LNCaP clone FGC (cell line): ENCODE measurements at places on chromosomes 16 and 17.

DNA sequence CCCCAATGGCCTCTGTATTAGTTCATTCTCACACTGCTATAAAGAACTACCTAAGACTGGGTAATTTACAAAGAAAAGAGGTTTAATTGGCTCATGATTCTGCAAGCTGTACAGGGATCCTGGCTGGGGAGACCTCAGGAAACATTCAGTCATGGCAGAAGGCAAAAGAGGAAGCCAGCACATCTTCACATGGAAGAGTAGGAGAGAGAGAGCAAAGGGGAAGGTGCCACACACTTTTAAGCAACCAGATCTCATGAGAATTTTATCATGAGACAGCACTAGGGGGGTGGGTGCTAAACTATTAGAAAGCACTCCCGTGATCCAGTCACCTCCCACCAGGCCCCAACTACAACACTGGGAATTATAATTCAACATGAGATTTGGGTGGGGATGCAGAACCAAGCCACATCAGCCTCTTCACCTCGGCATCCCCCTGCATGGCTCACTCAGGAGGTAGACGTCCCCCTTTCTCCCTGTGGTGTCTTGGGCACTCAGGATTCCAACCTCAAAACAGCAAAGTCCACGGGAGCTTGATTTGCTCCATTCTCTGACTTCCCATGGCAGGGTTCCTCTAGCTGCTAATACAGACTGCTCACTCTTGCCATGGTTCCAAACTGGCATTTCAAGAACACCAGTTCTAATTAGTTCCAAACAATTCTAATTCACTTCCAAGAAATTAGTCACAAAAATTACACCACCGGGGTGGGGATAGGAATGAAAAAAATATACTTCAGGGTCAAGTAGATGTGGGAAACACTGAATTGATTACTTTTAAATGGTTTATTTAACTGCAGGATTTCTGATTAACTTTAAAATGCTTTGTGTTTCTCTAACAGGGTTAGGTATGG lies 203.8 kb upstream of the HSBP1 start:
- DNase-seq = no peak

- DNase-seq = no peak
Measured at GRCh38 chr17:4600563-4600962, 16.2 kb downstream of the SMTNL2 start.

DNA sequence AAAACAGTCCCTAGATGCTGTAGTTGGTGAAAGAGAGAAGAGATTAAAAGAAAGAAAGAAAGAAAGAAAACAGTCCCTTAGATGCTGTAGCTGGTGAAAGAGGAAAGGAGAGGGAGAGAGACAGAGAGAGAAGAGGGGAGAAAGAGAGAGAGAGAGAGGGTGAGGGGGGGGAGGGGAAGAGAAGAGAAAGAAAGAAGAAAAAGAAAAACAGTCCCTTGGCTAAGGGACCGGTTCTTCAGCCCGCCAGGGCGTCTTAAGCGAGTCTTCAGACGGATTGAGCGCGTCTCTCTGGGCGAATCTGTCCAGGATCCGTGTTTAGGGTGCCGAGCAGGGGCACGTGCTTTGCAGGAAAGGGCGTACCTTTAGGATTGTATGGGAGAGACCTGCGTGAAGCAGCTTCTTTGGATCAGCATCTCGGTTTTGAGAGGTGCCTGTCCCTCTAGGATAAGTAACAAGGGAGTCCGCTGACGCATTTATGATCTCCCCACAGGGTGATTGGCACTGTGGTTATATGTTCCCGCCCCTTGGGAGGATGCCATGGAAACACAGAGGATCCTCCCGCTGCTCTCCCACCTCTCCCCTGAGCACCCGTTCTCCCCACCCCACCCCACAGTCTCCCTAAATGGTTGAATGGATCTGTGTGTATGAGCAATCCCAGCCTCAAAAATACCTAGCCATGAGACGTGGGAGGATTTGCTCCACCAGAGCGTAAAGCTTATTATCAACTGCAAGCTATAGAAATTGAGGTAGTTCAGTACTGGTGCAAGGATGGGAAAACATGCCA lies 16.7 kb downstream of the GNGT2 start:
- DNase-seq = no peak

- DNase-seq = no peak
Measured at GRCh38 chr16:89764711-89765201, 43.4 kb downstream of the ZNF276 start.

- no peak for DNase-seq
Measured at GRCh38 chr16:46718214-46718613, 28.8 kb downstream of the ORC6 start.

DNA sequence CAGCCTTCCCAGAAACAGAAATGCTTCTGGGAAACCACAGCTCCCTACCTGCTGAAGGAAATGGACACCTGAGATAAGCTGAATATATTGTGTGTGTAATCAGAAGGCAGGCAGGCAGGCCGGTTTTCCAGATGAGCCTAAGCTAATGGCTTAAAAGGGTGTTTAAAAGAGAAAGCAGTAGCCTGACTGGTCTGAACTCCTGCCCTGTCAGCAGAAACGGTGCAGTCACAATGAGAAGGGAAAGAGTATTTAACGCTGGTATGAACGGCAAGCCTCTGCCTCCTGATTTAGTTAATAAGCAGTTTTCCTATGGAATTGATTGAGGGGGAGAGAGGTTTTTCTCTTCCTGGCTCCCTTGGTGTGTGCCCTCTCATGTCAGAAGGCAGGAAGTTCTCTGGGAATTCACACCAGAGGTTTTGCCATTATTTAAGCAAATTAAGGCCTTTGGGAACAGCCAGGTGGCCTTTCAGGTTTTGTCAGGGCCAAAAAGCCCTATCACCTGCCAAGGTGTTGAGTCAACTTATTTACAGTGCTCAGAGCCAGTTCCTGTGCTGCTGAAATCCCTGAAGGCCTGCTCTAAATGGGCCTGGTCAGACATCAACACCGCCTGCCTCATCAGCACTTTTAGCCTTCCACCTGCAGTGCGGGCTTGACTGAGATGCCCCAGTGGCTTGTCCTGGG lies 41.6 kb downstream of the CDH1 start:
- DNase-seq = peak; percentile 97

DNA sequence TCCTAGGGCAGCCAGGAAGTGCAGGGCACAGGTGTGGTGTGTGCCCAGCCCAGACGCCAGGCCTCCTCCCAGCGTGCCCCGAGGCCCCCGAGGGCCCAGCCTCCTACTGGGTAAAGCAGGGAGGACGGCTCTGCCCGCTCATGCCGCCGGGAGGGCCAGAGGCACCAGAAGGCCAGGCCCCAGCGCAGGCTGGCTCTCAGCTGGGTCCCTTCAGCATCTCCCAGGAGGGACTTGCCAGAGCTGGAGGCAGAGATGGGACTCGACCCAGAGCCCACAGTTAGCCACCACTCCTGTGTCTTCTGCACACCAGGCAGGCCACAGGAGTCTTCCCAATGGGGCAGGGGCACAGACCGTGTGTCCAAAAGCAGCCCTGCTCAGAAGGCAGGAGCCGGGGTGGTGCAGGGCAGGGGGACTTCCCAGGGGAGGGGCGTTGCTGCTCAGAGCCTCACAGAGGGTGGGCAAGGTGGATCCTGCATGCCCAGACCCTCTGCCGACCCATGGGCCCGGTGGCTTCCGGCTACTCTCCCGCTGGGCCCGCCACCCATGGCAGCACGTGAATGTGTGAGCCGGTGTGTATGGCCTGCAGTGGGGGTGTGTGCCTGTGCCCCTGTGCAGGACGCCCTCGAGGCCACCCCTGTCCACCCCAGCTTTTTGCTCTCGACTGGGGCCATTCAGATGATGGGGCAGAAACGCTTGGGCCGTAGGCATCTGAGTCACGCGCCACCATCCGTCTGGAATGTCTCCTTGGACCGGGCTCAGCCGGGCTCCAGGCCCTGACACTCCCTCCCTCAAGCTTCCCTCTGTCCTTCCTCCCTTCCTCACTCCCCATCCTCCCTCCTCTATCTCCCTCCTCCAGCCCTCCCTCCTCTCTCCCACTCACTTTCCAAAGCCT lies 5.7 kb upstream of the ZNF469 start:
- no peak for DNase-seq

- DNase-seq = no peak
Measured at GRCh38 chr16:27472091-27473020, 70.4 kb downstream of the IL21R start.

- no peak for DNase-seq
Measured at GRCh38 chr17:61399131-61400065, at the start of gene TBX2. Gene TBX2, plus strand, starts transcription at chr17:61399843. Its CDS starts 334 bp downstream, at chr17:61400177.

GRCh38 chr16:11390573-11391495 lies 45.6 kb downstream of the RMI2 start:
- DNase-seq = no peak

DNA sequence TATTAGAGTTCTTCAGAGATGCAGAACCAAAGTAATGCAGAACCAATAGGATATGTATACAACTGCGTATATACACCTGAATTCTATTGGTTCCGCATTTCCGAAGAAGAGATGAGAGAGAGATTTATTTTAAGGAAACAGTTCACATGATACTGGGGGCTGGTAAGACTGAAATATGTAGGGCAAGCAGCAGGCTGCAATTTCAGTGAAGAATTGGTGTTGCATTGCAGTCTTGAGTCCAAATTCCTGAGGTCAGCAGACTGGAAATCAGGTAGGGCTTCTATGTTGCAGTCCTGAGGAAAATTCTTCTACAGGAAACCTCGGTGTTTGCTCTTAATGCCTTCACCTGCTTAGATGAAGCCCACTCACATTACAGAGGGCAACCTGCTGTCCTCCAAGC lies 128.2 kb upstream of the MED13 start:
- DNase-seq = no peak

DNA sequence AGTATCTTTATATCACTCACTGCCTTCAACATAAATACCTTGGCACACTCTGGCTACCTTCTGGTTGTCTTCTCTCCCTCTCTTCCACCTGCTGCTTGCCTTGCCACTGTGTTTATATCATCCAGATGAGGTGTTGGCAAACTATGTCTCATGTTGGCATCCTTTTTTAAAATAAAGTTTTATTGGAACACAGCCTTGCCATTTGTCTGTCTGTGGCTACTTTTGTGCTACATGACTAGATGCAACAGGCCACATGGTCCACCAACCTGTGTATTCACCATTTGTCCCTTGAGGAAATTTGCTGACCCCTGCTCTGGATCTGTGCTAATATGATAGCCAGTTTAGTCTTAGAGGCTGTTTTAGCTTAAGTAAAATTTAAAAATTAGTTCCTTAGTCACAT lies 36.8 kb downstream of the NSRP1 start:
- DNase-seq = peak; percentile 21

- DNase-seq = no peak
Measured at GRCh38 chr16:17289674-17290635, 180.8 kb downstream of the XYLT1 start.

GRCh38 chr17:27811961-27812360 lies 11.6 kb upstream of the NOS2 start:
- DNase-seq = peak; percentile 65

DNA sequence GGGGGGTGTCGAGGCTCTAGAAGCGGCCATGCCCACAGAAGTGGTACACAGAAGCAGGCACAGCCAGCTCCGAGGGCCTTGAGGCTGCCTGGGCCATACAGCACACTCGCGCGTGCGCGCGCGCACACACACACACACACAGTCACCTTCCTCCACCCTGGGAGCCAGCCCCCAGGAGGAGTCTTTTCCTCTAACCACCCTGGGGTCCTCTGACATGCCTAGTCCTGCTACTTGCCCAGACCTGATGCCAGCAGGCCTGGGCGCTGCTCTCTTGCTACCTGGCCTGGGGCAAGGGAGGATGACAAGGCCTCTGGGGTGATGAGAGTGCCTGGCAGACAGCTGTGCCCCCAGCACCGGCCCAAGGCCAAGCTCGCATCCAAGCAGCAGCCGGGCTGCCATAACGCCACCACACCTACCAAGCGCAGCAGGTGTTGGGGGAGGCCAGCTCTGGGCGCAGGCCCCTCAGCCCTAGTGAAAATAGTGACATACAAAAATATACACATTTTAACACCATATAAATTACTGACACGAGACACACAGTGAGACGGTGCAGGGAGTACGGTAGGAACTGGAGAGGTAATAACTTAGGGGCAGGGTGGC lies 41.1 kb downstream of the TSC2 start:
- no peak for DNase-seq

DNA sequence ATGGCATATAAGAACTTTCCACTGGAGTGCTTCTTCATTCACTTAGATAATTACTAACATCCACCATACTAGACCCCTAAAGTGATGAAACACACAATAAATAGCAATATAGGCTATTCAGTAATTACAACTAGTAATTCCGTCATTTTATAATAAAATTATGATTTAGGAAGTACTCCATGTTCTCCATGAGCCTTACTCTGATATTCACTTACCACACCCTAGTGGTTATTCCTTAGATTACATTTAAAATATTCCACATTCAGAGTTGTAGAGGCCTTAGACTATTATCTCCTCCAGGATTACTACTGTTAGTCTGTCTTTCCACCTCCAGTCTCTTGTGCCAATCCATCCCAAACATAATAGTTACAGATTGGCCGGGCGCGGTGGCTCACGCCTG lies 62.4 kb downstream of the STH start:
- no peak for DNase-seq

GRCh38 chr17:43831633-43832032 lies 1.3 kb downstream of the MPP3 start:
- DNase-seq = no peak

- DNase-seq = peak; percentile 71
Measured at GRCh38 chr17:64706224-64707049, 44.3 kb upstream of the SMURF2 start.

DNA sequence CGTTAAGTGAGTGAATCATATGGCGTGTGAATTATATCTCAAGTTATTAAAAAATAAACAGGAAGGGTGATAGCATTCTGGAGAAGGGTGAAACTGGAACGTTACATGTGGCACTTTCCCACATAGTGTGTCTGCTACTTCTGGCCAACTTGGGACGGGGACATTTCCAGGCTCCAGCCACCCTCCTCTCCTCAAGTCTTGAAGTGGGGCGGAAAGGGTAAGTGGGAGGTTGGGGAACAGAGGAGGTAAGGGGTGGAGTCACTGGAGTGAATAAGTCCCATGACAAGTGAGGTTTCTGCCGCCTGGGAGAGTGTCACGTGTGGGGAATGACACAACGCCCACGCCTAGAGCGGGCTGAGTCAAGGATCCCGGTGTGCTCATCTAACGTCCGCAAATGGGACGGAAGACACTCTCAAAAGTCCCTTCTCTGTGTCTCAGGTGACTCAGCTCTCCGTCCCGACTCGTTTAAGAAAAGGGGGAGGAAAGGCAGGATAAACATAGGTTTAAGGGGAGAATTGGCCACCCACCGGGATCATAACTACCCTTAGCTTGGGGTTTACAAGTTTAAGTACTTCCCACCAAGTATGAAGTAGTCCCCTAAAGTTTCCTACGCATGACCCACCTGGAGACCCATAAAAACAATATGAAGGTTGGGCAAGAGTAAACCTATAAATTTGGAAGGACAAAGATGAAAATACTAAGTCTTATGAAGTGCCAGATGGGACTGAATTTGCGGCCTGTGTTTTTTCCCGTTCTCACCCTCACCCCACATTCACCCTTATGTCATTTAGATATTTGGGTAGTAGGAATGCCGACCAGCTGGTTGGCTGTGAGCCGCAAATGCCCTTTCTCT lies 1.2 kb upstream of the SPAG9 start:
- peak; percentile 78 for DNase-seq

GRCh38 chr16:57863434-57864160 lies 61.3 kb upstream of the KIFC3 start:
- DNase-seq = peak; percentile 69

GRCh38 chr16:28298511-28298878 lies 6.2 kb downstream of the SBK1 start:
- no peak for DNase-seq
